ENCODE measurements at places on chromosomes 2 and 18.

DNA sequence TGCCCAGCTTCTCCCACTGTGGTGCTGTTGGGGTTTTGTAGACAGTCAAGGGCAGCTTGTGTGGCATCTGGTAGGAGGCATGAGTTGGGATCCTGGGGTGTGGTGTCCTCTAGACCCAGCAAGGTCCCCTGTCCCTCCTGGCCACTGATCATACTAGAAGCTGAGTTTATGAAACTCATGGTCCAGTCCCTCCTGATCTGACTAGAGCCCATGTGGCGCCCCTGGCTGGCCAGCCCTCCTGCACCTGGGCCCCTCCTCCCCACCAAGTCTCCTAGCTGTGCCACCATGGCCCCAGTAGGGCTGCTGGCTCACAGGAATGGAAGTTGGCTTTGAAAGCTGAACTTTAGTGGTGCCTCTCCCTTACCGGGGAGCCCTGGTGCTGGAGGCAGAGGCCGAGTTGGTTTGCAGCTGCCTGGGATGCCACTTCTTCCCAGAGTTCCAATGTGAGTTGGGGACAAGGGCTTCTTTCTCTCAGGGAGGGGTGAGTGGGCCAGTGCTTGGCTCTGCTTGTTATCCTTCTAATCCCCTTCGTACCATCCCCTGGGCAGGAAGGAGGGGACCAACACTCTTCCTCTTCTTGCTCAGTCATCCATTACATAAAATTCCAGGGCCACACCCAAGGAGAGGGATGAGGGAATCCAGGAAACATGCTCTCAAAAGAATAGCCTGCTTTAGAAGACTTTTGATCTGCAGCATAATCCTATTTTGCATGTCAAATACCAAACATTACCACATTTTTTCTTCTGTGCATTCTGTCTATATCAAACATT lies 37.5 kb upstream of the HAAO start:
- DNase-seq: no peak

DNA sequence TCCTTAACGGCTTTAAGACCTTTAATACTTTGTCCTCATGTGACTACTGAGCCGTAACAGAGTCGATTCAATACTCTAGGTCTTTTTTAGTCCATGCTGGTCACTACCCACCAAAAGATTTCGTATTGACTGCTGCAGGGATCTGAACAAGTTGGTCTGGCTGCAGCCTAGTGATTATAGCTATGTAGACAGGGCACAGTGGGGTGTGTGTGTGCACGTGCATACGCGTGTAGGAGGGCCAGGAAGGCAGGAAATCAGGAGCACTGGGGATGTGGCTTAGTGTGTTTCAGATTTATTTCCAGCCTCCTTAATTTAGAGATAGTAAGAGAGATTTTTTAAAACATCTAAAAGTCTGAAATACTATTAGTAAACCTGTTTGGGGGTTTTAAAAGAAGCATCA lies 161.4 kb downstream of the MYO3B start:
- DNase-seq: no peak

DNA sequence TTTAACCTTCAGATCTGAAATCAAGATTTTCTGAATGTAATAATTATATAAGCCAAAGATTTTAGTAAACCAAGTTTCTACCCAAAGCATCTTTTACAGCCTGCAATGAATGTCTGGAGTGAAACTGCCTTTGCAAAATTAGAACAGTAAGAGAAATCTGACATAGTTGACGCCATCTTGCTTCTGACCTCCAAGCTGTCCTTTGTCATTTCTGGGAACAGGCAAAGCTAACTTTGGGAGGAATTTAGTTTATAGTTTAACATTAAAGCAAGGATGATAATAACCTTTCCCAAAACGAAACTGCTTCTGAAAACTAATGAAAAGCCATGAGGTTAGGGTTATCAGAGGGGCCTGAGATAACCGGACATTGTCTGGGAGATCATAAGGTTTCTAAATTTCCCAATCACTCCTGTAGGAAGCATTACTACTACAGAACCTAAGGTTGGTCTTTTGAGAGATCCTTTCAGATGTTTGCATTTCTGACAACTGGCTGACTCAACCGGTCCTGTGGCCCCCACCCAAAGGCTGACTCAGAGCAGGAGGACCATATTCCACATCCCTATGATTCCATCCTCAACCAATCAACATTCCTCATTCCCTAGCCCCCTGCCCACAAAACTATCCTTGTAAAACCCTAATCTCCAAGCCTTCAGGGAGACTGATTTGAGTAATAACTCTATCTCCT lies 124.5 kb downstream of the TMEM131 start:
- DNase-seq: no peak

- DNase-seq: no peak
Measured at GRCh38 chr2:10030311-10030736, 13.0 kb upstream of the KLF11 start.

DNA sequence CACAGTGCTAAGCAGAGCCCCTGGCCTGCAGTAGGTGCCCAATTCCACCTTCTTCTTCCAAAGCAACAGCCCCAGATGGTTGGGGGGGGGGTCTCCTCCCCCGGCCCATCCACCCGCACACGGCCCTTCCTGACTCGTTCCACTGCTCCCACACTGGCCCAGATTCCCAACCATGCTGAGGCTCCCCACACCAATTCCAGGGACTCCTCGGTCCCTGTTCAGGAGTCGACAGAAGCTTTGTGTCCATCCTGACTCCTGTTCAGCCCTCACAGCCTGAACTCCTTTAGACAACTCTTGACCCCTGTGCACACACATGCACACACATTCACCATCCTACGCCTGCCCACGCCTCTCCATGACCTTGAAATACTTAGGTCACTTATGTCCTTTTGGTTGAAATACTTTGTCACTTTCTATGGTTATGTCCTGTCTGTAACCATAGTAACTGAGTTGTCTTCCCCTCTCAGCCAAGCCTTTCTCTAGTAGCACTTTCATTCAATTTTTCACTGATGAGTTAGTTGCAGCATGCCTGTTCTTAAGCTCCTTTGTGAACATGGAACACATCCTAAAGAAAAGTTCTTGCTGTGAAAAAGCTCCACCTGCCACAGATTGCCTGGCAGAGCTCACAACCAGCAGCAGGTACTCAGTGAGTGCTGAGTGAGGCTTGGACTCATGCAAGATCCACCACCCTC lies 225.8 kb downstream of the SEPTIN10 start:
- DNase-seq: no peak

DNA sequence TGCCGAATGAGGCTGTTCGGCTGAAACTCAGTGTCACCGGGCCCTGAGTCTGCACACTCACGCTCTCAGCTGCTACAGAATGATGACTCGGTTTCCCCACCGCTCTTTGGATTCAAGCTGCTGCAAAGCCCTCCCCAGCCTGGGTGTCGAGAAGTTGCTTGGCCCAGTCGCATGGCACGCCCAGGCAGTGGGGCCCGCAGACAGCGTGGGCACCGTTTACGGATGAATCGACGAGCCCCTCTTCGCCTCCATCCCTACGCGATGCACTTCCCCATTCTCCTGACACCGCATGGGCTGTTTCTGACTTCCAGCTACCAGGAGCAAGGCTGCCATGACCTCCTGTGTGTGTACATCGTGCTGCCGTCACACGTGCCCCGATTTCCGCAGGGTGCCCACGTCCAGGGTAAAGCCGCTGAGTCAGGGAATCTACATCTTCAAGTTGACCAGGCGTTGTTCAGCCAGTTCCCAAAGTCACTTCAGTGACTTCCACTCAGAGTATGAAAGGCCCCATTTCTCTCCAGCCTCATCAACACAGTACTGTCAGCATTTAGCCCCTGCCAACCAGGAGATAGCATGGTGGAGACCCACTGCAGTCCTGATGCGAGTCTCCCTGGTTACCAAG lies 60.3 kb upstream of the GPC1 start:
- no peak for DNase-seq

GRCh38 chr2:96317584-96317997 lies 7.5 kb upstream of the ITPRIPL1 start:
- DNase-seq: no peak

- DNase-seq: no peak
Measured at GRCh38 chr2:72940786-72941185, 23.5 kb downstream of the EMX1 start.

- DNase-seq: no peak
Measured at GRCh38 chr2:233236820-233237589, 14.5 kb upstream of the ATG16L1 start.

DNA sequence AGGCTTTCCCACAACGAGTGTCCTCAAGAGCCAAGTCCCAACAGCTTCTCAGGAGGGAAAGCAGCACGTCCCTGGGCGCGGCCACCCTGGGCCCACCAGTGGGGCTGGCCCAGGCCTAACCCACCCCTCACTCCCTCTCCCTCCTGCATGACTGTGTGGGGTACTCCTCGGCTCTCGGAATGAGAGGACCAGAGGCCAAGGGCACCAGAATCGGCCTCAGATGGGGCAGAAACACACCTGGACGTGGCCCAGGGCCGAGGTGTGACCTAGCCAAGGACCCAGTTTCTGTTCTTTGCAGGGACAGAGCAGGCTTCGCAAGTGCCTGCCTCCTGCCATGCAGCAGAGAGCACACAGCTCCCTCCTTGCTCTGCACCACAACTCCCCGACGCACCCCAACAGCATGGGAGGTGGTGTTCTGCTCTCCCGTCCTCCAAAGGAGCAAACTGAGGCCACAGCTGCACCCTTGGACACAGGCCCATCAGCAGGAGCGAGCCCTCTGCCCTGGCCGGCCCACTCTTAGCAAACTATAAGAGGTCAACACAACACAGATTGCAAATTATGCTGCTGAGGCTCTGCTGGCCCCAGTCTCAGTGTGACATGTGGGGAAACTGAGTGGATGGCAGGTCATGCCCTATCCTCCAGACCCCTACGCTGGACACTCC lies 19.7 kb downstream of the HS6ST1 start:
- no peak for DNase-seq

DNA sequence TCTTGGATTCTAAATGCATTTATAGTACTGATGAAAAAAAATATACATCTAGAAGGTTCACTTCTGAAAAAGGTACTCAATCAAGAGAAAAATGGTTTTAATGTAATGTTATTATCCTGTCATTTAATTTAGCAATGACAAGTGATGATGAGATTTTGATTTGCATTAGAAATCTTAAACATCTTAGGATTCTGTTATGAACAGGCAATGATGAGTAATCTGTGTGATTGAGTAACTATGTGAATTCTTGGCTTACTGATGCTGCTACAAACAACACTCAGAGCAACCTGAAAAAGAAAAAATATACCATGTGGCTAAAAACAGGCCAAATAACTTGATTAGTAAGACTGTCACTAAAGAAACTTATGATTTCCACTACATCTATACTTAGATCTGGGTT lies 30.1 kb downstream of the RBKS start:
- DNase-seq: no peak

- DNase-seq: no peak
Measured at GRCh38 chr2:27496357-27497287, at the start of gene GCKR. Gene GCKR (plus strand): TSS chr2:27496839. CDS start chr2:27496905, 66 bp downstream.

DNA sequence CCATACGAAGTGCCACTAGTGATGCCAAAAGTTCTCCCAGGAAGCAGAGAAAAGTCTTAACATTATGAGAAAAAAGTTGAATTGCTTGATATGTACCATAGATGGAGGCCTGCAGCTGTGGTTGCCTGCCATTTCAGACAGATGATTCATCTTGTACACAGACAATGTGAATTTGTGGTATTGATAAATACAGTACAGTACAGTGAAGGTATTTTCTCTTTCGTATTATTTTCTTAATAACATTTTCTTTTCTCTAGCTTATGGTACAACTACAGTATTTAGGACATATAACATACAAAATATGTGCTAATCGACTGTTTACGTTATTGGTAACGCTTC lies 33.6 kb upstream of the VWC2L start:
- no peak for DNase-seq

GRCh38 chr18:77056344-77057005 lies 76.1 kb downstream of the MBP start:
- DNase-seq: no peak

GRCh38 chr2:69241664-69242514 lies 145.1 kb downstream of the GFPT1 start:
- peak; percentile 70 for DNase-seq

DNA sequence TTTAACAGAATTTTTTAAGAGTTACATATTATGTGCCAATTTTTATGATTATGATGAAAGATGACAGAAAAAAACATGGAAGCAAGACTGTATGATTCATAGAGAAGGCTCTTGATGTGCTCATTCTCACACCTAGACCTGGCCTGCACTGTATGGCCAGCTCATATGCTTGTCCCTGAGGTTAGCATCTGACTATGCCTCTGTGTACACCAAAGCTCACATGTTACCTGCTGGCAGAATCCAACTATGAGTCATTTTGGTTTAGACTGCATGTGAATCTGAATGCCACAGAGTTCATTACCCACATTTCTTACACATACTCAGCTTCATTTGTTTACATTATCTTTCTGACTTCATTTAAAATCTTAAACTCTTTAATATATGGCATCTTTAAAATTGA lies 139.0 kb downstream of the DSC3 start:
- no peak for DNase-seq

DNA sequence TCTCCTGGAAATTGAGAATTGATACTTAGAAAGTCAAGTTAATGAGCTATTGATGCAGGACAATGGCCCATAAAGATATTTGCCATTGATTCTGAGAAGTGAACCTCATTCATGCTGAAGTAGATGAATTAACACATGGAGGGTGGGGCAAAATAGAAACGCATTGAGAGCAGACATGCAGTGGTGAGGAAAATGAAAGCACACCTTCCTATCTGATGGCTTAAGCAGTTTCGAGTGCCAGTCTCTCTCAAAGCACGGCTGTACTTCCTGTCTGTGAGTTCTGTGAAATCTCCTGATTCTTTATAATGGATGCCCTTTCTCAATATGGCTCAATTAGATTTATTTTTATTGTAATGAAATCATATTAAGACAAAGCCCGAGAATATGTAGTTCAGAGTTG lies 247.0 kb downstream of the TMX3 start:
- DNase-seq: no peak

DNA sequence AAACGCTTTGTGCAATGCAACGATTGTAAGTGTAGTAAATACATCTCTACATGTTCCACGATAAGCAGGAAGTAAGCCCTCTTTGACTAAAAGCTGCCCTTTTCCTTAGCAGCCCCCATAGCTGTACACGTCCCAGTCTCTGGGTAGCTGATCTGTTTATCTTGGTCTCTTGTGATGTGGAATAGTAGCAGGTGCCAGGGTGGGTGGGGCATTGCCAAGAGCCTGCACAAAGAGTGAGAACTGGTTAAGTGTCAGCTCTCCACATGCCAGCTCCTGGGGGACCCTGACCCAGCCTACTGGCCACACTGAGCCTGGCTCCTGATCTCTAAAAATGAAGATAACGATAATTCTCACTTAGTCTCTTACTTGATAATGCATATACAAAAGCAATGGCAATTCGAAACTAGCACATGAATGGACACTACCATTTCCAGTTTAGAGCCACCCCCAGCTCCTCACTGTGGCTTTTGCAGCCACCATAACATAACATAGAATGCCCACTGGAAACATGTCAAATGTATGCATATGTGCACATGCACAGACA lies 92.3 kb downstream of the MYT1L start:
- DNase-seq: peak; percentile 41

All from NCI-H1092 (cell line).